ENCODE measurements at places on chromosomes 1 and 21. TPM values are rescaled to one million over a fixed set of nuclear protein-coding genes. Genes with fewer than 3 reads are reported as not detected.

- no peak for DNase-seq
Measured at GRCh38 chr1:107934578-107934977, 30.4 kb downstream of the VAV3 start.

DNA sequence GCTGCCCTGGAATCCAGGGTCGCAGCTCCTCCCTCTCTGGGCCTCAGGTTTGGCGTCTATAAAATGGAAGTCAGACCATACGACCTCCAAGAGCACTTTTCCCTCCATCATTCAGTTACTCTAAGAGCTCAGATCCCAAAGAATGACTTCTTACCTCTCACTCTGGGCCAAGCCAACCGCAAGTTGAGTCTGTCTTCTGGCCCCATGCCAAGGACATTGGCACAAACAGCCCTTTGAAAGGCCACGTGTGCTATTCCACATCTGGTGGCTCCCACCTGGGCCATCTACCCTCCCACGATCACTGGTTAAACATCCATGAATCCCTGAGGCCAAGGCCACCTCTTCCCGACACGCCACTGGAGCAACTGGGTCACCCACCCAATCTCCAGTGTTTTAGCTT is 12.4 kb downstream of the SLC2A7 start:
- peak; percentile 16 for DNase-seq

GRCh38 chr1:80367058-80367457 is 1360.5 kb upstream of the ADGRL4 start:
- no peak for DNase-seq

DNA sequence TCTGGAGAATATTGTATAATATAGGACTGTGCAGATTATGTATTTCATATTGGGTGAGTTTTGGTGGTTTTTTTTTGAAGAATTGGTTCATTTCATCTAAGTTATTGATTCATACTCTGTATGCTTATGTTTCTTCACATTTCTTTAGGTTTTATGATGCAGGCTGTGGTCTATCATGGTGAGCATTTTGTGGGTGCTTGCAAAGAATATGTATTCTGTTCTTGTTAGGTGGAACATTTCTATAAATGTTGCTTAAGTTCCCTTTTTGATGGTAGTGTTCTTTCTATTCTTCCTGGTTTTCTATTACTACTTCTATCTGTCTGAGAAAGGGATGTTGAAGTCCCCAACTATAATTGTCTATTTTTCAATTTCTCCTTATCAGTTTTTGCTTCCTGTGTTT is 42.6 kb downstream of the PKN2 start:
- no peak for DNase-seq

Gene PRR9
- total RNA-seq: not detected

Gene TSEN15
- 53.9 TPM for total RNA-seq

Gene TSPAN1
- total RNA-seq: 0.47 TPM
